ENCODE measurements at places on chromosomes 12 and 14.

DNA sequence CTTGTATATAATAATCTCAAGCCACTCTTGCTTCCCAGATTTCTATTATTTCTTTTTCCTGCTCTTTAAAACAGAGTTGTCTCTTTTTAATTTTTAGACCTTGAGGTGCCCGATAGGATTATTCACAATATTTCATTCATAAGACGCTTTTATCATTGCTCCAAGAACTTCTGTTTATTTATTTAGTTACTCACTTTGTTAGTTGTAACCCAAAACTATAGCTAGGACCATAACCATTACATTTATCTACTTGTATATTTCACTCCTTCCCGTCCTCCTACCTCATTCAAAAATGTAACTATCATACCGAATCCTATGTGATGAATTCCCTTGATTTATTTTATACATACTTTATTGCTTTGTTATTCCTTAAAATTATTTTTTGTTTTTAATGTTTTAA, 7.1 kb downstream of the EIF2S3B start:
- no peak for DNase-seq

DNA sequence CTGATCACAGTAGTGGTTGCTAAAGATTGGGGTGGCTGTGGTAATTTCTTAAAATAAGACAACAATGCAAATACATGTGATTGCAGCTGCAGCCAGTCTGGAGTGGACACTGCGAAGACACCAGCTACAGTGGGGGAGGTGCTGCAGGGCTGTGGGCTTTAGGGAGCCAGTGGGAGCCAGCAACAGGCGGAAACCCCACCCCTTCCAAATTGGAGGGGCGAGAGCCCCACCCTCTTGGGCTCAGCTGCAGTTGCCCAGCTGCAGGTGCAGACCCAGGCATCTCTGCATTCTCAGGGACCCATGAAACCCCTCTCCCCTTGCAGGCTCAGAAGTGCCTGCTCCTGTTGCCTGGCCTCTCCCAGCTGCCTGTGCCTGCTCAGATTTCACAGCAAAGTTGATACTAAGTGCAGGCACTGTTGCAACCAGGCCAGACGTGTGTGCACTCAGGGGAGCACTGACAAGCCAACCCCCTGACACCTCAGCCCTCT, 104.8 kb downstream of the MYF5 start:
- DNase-seq = no peak

DNA sequence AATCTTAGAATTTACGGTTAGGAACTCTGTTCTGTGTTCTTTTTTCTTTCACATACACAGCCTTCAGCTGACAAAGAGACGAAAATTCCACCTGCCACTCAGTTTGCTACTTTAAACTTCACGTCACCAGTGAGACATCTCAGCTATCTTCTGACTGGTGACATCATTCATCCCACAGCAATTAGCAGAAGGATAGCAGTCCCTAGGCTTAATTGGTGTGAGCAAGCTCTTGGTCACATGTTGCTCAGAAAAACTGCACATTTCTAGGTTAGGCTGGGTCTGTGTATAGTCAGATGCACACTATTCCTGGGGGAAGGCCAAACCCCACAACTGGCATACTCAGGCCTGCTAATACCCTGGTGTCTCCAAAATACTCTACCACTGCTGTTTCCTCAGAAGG, 23.9 kb downstream of the SLC7A7 start:
- no peak for DNase-seq

DNA sequence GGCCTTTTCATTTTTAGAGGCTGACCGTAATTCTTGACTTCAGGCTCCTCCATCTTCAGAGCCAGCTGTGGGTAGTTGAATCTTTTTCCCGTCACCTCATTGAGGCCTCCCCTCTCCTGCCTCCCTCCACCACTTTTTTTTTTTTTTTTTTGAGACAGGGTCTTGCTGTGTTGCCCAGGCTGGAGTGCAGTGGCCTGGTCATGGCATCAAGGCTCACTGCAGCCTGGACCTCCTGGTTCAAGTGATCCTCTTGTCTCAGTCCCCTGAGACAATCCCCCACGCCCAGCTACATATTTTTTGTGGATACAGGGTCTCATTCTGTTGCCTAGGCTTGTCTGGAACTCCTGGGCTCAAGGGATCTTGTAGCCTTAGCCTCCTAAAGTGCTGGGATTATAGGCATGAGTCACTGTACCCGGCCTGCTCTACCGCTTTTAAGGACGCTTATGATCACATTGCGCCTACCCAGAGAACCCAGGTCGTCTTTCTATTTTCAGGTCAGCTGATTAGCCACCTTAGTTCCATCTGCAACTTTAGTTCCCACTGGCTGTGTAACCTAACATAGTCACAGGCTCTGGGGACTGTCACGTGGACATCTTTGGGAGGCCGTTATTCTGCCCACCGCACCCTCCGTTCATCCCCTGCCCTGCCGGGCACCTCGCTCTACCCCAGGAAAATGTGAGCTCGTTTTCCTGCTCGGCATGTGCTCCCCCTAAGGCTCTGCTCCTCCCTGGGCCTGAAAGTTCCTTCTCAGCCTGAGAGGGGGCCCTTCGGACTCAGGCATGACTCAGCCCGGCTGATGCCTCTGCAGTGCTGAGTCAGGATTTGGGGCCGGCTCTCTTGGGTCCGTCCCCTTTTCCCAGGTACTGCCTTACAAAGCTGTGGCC, 13.4 kb downstream of the TNFAIP2 start:
- peak; percentile 75 for DNase-seq

DNA sequence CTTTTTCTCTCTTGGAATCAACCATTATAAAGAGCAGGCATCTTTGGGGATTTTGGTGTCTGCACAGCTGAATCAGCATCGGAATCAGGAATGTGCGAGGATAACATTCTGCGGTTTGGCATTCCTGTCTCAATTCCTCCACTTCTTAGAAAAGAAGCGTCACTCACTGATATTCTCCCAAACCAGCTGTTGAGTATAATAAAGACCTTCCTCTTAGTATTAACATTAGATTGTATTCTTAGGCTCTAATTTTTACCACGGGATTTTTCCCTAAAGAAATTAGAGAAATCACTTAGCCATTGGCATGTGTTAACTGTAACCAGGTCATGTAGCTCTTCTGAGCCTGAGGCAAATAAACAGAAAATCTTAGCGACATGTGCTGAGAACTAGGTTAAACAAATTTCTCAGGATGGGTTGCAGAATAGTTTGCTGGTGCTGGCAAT, 128.7 kb downstream of the TMX1 start:
- no peak for DNase-seq

GRCh38 chr14:72617391-72618031, 276.4 kb downstream of the DPF3 start:
- no peak for DNase-seq

DNA sequence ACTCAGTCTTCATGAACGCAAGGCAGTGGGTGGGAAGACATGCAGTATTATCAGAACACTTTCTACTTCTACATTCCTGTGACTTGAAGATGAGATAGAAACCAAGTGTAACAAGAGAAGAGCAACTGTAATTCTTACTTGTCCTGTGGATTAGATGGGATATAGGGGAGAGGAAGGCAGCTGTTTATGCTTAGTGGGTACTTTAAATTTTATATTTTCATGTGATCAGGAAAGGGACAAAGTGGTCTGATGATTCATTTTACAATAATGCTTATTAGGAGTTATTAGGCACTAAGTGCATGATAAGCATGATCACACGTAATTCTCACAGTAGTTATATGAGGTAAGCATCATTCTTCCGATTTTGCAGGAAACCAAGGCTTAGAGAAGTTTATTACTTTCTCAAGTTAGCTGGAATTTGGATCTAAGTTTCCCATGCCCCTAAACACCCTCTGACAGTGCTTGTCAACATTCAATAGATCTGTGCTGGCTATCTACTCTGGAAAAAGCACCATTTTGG, 52.7 kb downstream of the PTGER2 start:
- DNase-seq = no peak

GRCh38 chr12:92729773-92730305, 27.1 kb downstream of the PLEKHG7 start:
- DNase-seq = no peak

- DNase-seq = no peak
Measured at GRCh38 chr14:23694949-23695663, 58.9 kb downstream of the DHRS2 start.

- DNase-seq = no peak
Measured at GRCh38 chr12:22925623-22926022, 300.7 kb downstream of the ETNK1 start.

GRCh38 chr12:120241561-120242274, 23.8 kb downstream of the PXN start:
- DNase-seq = no peak

- no peak for DNase-seq
Measured at GRCh38 chr12:119372540-119372939, 38.0 kb downstream of the CCDC60 start.

- DNase-seq = no peak
Measured at GRCh38 chr12:130975116-130975515, 21.4 kb downstream of the ADGRD1 start.

- no peak for DNase-seq
Measured at GRCh38 chr12:104567832-104568486, 111.2 kb downstream of the CHST11 start.

- DNase-seq = no peak
Measured at GRCh38 chr12:104909761-104910160, 48.3 kb downstream of the SLC41A2 start.

DNA sequence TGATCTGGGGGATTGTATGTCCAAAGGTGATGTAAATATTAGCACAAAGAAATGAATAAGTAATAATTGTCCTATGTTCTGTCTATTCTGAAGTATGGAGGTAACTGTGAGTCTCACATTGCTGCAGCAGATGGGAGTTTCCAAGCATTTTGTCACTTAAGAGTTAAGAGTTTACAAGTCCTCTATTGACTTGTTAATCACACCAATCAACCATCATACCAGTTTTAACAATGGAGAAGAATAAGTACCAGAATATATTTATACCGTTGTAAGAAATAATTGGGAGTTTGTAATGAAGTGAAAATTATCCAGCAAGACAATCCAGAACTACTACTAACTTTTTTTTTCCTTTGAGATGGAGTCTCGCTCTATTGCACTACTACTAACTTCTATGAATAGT, 139.1 kb downstream of the MDGA2 start:
- DNase-seq = no peak

GRCh38 chr12:70549340-70550179, 87.7 kb downstream of the PTPRB start:
- no peak for DNase-seq

DNA sequence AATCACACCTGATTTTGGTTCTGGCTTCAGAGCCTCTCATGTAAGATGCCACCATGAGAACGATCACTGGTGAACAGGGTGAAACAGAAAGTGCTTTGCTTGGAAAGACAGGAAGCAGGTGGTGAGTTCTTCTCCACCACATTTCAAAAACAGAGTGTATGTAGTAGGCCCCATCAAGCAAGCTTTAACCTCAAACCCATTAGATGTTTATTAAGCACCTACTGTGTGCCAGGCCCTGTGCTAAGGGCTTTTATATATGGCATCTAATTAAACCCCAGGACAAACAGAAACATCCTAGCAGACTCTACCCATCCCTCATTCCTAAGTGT, 47.8 kb upstream of the MED13L start:
- DNase-seq = no peak

DNA sequence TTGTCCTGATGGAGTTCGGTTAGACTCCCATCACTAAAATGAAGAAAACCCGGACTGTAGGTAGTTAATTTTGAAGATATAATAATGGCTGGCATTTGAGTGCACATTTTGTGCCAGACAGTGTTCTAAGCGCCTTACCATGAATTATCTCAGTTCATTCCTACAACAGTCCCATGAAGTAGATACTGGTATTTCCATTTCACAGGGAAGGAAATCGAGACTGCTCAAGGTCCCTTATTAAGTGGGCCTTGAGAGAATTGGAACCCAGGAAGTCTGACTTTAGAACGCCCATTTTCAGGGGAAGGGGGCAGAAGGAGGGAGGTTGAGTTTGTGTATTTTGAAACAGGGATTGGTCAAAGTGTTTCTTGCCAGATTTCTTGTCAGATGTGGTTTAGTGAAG, 855 bp downstream of the MNAT1 start:
- no peak for DNase-seq

DNA sequence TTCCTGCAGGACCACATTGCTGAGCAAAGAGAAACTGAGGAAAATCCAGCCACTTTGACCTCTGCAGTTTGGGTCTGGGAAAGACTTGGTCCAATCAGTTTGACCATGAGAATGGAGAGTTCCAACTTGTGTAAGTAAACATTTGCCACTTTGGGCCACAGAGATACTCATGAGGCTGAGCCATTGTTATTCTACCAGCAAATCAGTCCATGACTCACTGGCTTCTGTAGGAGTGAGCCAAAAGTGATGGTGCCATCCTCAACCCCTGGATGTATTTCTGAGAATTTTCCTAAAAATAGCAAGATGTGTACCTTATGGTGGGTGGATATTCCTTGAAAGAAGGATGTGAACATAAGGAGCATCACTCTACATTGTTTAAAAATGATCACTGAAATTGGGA, 192.9 kb upstream of the OR4E1 start:
- no peak for DNase-seq

GRCh38 chr12:93589081-93589480, 16.6 kb downstream of the SOCS2 start:
- no peak for DNase-seq

GRCh38 chr14:51849097-51849496, 11.3 kb upstream of the GNG2 start:
- DNase-seq = no peak

GRCh38 chr14:91245029-91245428, 525 bp upstream of the GPR68 start:
- DNase-seq = no peak

DNA sequence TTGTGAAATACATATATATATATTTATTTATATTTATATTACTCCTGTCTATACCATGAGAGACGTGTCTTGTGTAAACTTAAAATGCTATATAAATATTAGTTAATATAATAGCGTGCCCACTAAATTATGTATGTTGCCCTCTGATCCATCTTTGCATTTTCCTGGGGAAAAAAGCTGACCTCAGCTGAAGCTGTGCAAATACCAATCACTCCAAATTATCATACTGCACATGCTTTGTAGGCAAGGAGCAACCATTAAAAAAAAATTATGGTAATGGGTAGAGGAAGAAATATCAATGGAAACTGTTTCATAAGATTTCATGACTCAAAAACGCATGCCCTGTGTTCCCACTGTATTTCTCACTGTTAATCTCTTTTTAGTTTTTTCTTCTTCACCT, 179.8 kb downstream of the ANO4 start:
- no peak for DNase-seq

DNA sequence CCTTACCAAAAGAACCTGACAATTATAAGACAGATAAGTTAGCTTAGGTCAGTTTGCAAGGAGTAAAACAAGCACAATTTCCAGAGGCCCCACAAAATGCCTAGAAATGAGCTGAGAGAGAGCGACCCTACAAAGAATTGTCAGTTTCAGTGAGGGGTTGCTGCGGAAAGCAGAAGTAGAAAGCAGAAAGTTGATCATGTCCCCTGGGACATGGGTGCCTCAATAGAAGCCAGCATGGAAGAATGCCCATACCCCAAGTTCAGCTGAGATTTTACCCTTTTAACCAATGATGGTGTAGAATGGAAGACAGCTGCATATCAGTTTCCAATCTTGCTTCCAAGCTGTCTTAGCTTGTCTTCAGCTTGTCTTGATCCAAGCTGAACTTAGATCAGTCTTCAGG, 21.8 kb upstream of the CRY1 start:
- no peak for DNase-seq
